ENCODE measurements at places on chromosomes 7 and 10.

DNA sequence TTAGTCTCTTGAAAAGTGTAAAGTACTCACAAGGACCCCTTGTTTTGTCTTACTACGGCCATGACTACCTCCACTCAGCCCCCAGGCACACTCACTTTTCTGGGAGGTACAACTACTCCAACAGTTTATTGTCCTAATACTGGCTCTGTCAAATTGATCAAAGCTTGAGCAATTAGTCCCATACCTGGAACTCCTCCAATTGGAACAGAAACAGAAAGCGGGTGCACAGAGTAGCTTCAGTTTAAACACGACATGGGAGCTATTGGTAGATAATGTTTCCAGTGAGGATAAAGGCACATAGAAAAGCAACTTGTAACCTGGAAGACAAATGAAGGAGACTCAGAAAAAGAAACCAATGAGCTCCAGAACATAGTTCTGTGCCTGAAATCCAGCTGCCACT, 7.7 kb upstream of the GPR37 start:
- DNase-seq: no peak

DNA sequence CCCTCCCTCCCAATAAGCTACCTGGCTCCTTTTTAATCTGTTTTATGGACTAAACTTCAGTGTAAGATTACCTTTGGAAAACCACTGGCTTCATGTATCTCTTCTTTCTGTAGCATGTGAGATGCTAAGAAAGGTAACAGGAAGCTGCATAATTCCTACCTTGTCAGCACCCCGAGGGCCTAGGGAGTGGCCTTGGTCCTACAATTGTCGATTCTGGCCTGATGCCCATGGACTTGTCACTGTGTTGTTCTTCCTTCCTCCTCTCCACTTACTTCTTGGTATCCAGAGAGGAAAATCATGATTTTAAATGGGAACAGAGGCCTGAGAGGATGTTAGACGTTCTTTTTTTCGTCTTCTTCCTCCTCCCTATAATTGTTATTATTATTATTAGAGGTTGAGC, 42.9 kb upstream of the PDZD8 start:
- no peak for DNase-seq

DNA sequence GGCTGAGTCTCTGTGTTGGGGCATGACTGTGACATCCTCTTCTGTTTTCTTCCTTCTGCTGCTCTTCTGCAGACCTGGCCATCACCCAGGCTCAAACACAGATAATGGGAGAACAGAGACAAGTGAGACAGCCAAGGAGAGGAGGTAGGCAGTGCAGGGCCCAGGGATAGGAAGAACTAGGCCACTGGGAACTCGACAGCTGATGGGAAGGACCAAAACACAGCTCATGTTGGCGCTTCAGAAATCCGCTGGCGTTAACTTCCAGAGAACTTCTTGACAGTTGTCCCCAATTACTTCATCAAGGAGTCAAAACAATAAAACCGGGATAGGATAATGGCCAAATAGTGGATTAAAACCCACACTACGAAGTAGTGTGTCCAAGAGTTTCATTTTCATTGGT, 97.0 kb upstream of the PALS2 start:
- no peak for DNase-seq

DNA sequence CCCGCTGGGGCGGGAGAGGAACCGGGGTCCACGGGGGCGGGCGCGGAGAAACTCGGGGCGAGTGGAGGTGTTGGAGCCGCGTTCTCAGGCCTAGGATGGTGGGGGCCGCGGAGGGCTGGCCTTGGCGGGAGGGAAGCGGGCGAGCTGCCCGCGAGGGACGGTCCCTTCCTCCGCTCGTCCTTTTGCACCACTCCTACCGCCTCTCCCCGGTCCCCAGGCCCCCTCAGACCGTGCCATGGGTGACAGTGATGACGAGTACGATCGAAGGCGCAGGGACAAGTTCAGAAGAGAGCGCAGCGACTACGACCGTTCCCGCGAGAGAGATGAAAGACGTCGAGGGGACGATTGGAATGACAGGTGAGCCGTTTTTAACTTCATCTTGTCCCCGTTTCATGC, 451 bp downstream of the SRRT start:
- peak; percentile 32 for DNase-seq

GRCh38 chr10:80540618-80540980, 2.9 kb downstream of the SH2D4B start:
- no peak for DNase-seq

DNA sequence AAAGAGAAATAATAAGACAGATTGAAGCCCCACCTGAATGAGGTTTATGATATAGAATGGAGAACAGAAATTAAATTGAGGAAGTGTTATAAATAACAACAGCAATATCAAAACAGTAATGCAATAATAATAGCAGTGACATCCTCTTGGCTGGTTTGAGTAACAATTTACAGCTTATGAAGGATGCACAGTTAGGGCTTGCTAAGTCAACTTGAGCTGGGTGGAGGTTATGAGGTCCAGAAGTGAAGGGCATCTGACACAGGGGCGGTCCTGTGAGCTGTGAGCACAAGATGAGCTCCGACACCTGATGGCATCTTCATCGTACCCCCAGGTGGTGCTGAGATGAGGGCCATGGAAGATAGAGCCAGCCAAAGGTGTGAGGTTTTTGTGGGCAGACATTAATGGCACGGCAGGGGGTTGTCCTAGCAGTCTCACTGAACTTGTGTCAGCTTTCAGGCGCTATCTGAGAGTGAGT, 30.5 kb downstream of the ARHGAP22 start:
- no peak for DNase-seq

DNA sequence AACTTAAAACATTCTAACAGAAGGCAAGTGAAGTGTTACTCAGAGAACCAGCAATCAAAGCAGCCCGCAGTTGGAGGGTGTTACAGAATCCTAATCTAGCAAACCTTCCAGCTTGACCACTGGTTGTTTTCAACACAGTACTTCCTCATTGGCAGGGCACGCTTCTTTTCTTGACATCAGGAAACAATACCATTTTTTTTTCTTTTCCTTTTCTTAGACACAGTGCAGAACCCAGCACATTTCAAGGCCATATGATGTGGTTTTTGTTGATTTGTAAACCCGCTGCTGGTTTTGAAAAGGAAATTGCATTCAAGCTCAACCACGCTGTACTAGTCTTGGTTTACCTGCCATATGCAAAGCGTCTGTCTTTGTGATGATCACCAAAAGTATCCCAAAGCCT, 33.4 kb downstream of the RHOBTB1 start:
- no peak for DNase-seq

GRCh38 chr10:70715853-70716795, 43.8 kb downstream of the ADAMTS14 start:
- no peak for DNase-seq

DNA sequence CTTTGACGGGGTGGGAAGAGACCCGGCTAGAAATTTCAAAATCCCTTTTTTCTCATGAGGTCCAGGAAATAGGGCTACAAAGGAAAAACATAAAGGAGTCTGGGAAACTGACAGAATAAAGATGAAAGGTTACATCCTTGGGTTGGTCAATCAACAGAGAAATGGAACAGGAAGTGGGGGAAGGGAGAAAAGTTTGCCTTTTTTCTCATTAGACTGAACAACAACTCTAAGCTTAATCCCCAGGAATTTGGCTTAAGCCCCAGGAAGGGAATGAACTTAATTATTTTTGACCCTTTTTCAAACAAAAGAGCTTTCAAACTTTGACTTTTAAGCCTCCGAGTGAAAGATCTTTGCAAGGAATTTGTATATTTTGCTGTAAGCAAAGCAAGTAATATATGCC, 32.7 kb downstream of the LGI1 start:
- DNase-seq: no peak

DNA sequence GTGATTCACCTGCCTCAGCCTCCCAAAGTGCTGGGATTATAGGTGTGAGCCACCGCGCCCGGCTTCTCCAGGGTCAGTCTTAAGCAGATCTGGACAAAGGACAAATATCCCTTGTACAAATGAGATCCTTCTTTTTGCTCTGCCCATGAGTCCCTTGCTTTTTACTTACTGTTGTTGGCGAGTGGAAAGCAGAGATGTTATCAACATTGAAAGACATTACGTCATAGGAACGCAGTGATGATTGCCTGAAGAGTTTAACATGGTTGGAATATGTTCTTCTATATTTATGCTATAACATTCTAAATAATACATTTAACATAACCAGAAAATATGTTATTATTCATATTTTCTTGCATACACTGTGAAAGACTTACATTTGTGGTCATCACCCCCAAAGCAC, 644.3 kb upstream of the LRRN3 start:
- DNase-seq: no peak

- DNase-seq: no peak
Observed at GRCh38 chr10:78557433-78557925, 511.3 kb upstream of the ZMIZ1 start.
